ENCODE measurements at places on chromosomes 1 and 21.

DNA sequence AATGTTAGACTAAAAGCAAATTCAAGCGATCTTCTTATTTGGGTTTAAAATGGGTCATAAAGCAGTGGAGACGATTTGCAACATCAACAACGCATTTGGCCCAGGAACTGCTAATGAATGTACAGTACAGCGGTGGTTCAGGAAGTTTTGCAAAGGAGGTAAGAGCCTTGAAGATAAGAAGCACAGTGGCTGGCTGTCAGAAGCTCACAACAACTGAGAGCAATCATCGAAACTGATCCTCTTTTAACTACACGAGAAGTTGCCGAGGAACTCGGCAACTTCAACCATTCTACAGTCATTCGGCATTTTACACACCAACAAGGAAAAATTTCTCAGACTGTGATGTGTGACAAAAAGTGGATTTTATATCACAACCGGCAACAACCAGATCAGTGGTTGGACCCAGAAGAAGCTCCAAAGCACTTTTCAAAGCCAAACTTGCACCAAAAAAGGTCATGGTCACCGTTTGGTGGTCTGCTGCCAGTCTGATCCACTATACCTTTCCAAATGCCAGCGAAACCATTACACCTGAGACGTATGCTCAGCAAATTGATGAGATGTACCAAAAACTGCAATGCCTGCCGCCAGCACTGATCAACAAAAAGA is 47.9 kb downstream of the ASH1L start:
- DNase-seq, result no peak

GRCh38 chr1:40753142-40753882 is 30.3 kb upstream of the KCNQ4 start:
- DNase-seq, result no peak

DNA sequence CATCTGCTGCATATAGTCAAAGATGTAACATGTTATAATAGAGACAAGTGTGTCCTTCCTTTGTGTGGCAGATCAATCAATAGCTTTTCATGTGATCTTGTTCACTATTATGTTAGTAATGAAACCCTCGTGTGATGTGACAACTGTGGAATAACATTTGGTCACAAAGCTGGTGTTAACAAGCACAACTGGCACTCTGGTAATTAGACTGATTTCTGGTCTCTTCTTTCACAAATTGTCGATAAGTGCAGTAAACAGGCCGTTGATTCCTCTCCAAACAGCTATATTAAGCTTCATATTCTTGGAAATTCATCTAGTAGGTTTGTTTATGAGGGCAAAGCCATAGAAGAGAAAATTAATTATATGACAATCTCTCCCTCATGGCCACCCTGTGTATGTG is 616.7 kb upstream of the PTBP2 start:
- DNase-seq, result no peak

GRCh38 chr1:54488065-54488750 is 59.8 kb upstream of the ACOT11 start:
- DNase-seq, result peak; percentile 51

GRCh38 chr1:53626616-53627015 is 112.3 kb downstream of the GLIS1 start:
- no peak for DNase-seq

DNA sequence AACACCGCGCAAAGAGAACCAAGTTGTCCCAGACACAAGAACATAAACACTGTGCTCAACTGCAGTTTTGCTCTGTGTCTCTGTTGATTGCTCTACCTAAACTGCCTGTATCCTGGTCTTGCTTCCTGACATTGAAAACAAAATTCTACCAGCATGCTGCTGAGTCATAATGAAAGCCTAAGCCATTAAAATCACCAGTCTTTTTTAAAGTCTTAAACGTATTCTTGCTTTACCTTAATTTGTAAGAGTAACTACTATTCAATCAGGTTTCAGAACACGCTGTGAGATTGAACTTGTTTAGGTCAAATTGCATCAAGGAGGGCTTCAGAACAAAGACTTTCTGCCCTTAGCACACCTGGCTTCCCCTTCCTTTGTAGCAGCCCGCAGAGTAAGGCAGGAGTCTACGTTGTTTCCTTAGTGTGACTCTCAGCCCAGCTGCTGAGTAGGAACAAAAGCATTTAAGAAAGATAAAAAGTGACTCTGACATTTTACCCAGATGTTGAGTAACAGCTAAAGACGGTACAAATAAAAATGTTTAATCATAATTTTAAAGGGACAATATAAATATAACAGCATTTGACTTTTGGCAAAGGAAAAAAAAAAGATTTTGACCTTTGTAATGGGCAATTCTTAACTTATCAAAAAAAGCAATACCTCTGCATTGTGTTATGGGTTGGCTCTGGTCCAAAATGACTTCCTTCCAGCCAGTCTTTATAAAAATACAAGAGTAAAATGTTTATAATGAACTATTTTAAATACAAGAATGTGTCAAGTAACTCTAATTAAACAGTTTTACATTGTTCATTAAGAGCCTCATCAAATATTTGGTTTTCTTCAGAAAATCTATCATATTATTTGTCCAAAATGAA is 186.9 kb upstream of the ADGRL4 start:
- no peak for DNase-seq

GRCh38 chr1:230157420-230158390 is 90.7 kb downstream of the GALNT2 start:
- no peak for DNase-seq

DNA sequence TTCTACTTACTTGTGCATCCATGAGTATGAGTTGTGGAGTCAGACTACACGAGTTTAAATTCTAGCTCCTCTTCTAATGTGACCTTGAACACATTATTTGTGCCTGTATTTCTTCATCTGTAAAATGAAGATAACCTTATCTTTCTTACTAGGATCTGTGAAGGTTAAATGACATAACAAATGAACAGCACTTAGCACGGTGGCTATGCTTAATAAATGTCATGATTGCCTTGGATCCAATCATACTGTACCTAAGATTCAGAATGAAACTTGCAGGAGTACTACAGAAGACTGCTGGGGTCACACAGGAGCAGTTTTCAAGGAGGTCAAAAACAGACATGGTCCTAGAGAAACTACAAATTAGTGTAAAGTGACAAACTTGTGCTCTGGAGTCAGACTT is 22.2 kb upstream of the ALG14 start:
- DNase-seq, result no peak

GRCh38 chr1:16326833-16327404 is 25.4 kb downstream of the FBXO42 start:
- DNase-seq, result no peak

GRCh38 chr1:113899111-113899510 is 5.5 kb downstream of the AP4B1 start:
- no peak for DNase-seq
